ENCODE measurements at places on chromosomes 4 and X.

DNA sequence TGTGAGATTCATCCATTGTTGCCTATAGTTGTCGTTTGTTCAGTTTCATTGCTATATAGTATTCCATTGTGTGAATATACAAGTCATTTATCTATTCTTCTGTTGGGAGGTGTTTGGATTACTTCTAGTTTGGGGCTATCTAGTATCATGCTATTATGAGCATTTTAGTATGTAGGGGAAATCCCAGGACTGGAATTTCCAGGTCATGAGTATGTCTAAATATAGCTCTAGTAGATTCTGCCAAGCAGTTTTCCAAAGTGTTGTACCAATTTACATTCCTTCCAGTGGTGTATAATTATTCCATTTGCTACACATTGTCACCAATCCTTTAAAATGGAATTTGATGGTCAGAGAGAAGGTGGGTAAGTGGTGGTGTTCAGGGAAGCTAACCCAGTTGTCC is 30.1 kb downstream of the EGFL6 start:
- no peaks in the 10 kb centered on the region for H3K4me1 ChIP-seq
- H3K27me3 ChIP-seq, result no peaks in the 10 kb centered on the region
- H3K4me3 ChIP-seq, result no peak overlapping the region
- no peak for DNase-seq
- H3K27ac ChIP-seq, result no peak overlapping the region

DNA sequence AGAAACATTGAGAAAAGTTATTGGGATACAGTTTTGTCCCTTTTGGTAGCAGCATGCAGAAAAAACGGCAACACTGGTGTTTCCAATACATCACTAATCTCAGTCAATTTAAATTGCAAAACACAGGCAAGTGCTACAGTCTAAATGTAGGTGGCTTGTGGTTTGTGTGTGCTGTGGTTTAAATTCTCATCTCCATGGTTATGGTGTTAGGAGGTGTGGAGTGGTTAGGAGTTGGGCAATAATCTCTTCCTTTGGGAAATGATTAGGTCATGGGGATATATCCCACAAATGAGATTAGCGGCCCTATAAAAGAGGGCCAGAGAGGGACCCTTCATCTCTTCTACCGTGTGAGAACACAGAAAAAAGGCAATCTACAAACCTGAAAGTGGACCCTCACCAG is 1344.3 kb downstream of the ADGRL3 start:
- H3K4me3 ChIP-seq, result no peak overlapping the region
- no peak for DNase-seq
- H3K27ac ChIP-seq, result no peak overlapping the region
- no peaks in the 10 kb centered on the region for H3K27me3 ChIP-seq
- no peaks in the 10 kb centered on the region for H3K36me3 ChIP-seq

GRCh38 chr4:183140911-183141320 is 41.9 kb downstream of the WWC2 start:
- no peak for DNase-seq
- no peaks in the 10 kb centered on the region for H3K27me3 ChIP-seq
- peaks cover 5% of the 10 kb centered on the region for H3K4me1 ChIP-seq
- H3K36me3 ChIP-seq, result no peaks in the 10 kb centered on the region
- H3K4me3 ChIP-seq, result no peak overlapping the region

- no peak for DNase-seq
- no peak overlapping the region for H3K4me3 ChIP-seq
- no peaks in the 10 kb centered on the region for H3K4me1 ChIP-seq
- no peak overlapping the region for H3K27ac ChIP-seq
- H3K36me3 ChIP-seq, result no peaks in the 10 kb centered on the region
These were observed 34.5 kb downstream of the GALNTL6 start for GRCh38 chr4:171847751-171848150.

- H3K4me3 ChIP-seq, result no peak overlapping the region
- H3K4me1 ChIP-seq, result no peaks in the 10 kb centered on the region
- no peaks in the 10 kb centered on the region for H3K36me3 ChIP-seq
- no peaks in the 10 kb centered on the region for H3K27me3 ChIP-seq
- DNase-seq, result no peak
These were observed 1682.2 kb upstream of the AGA start for GRCh38 chr4:179124419-179124818.

- no peak for DNase-seq
- no peaks in the 10 kb centered on the region for H3K27me3 ChIP-seq
- H3K27ac ChIP-seq, result no peak overlapping the region
- H3K36me3 ChIP-seq, result peaks cover 4% of the 10 kb centered on the region
- H3K4me3 ChIP-seq, result no peak overlapping the region
These were observed 6.3 kb downstream of the CA5B start for GRCh38 chrX:15744181-15744867.

DNA sequence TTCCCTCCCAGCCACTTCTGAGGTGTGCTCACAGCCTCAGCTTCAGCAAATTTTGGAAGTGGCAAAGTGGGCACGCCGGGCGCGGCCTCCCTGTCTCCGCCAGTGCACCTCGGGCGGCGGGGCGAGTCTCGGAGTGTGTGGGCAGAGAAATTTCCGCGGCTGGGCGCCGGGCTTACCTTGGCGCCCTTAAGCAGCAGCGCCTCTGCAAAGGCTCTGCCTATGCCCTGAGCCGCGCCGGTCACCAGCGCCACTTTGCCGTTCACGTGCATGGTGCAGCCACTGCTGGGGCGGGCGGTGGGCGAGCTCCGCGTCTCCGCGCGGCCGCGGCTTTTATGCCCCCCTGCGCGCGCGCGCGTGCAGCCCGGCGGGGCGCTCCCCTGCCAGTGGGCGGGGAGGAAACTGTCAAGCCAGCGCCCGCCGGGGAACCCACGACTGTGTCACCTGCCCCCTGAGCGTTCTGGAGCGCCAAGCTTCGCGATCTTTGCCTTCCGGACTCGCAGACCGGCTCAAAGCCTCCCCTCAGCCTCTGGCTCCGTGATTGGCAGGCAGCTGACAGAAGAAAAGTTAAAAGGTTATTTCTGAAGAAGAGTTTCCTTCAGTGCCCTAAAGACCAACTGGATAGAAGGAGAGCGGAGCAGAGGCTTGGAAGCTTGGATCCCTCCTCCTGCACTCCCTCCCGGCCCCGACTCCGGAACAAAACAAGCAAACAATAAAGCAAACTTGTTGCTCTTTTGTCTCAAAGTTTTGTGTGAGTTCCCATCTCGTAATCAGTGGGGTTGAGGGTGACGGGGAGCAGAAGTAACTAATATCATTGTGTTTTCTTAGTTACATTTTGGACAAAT is at the start of gene HPGD:
Gene HPGD (minus strand): TSS at position 306 of the 842 bp plus-strand sequence. CDS start 37 bp downstream, at position 269.
- H3K4me3 ChIP-seq, result peak within 1 kb of the TSS; percentile 42
- H3K36me3 ChIP-seq, result no peaks in the 10 kb centered on the region
- peak within 1 kb of the TSS; percentile 68 for H3K27ac ChIP-seq
- no peaks in the 10 kb centered on the region for H3K27me3 ChIP-seq
- DNase-seq, result peak; percentile 81

GRCh38 chrX:2632533-2633504 is 58.3 kb upstream of the CD99 start:
- H3K27me3 ChIP-seq, result no peaks in the 10 kb centered on the region
- H3K36me3 ChIP-seq, result peaks cover 4% of the 10 kb centered on the region
- peak; percentile 43 for DNase-seq

DNA sequence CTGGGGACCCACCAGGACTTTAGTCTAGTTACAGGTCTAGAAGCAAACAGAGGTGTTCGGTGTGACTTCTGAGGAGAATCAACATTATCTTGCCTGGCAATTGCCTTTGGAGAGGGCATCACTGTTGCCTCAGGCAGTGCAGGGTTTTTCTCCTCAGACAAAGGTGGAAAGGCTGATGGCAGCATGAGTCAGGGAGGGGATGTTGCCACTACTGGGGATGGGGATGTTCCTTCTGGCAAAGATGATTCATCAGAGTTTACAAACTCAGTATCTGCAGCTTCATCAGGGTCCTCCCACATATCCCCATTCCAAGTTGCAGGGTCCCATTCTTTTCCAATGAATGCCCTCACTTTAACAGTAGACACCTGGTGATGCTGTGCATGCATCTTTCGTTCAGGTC is 91.3 kb upstream of the GALNTL6 start:
- H3K27ac ChIP-seq, result no peak overlapping the region
- no peak overlapping the region for H3K4me3 ChIP-seq
- H3K36me3 ChIP-seq, result no peaks in the 10 kb centered on the region
- no peaks in the 10 kb centered on the region for H3K27me3 ChIP-seq
- DNase-seq, result no peak

DNA sequence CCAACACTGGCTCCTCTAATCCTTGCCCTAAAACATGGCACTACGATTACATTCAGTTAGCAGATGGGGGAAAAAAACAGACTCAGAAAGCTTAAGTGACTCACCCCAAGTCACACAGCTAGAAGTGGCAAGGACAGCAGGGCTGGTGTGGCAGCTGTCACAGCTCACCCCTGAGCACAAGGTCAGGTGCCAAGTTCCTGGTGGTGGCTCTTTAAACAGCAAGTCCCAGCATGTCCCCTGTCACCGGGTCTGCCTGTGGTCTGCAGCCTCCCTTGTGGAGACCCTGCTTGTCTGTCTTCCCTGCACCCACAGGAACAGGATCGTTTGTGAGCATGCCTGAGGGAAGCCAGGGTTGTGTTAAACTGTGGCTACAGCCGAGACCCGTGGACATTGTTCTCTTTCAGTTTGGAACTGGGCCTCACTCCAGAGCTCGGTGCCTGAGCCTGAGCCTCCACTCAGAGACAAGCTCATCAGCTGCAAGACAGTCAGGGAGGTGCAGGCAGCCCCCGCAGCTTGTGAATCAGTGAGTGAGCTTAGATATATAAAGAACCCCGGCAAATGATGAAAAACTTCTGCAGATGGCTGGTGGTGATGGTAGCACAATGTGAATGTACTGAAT is 260.8 kb downstream of the BCOR start:
- H3K27ac ChIP-seq, result no peak overlapping the region
- H3K4me3 ChIP-seq, result no peak overlapping the region
- H3K36me3 ChIP-seq, result no peaks in the 10 kb centered on the region
- H3K27me3 ChIP-seq, result no peaks in the 10 kb centered on the region

DNA sequence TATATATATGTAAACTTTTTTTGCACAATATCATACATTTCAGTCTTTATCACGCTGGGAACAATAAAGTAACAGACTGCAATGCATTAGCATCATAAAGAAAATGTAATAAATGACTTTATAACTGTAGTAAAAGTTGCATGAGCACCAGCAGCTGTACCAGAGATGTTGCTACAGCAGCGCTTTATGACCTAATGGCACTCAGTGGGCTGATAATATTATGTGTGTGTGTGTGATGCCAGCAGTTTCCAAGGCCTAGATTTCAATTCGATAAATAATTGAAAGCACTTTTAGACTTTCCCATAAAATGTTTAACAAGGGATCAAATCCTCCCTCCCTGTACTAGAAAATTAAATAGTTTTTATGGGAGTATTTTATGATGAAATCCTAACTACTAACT is 367.6 kb upstream of the AGA start:
- H3K4me3 ChIP-seq, result no peak overlapping the region
- H3K4me1 ChIP-seq, result no peaks in the 10 kb centered on the region
- H3K36me3 ChIP-seq, result no peaks in the 10 kb centered on the region
- no peak for DNase-seq

- H3K4me3 ChIP-seq, result no peak overlapping the region
- H3K4me1 ChIP-seq, result no peaks in the 10 kb centered on the region
- no peak for DNase-seq
- H3K27ac ChIP-seq, result no peak overlapping the region
- no peaks in the 10 kb centered on the region for H3K36me3 ChIP-seq
- no peaks in the 10 kb centered on the region for H3K27me3 ChIP-seq
These were observed 60.7 kb downstream of the WFS1 start for GRCh38 chr4:6330384-6330767.

- no peaks in the 10 kb centered on the region for H3K27me3 ChIP-seq
- H3K4me1 ChIP-seq, result peaks cover 2% of the 10 kb centered on the region
- H3K4me3 ChIP-seq, result no peak overlapping the region
- H3K27ac ChIP-seq, result no peak overlapping the region
These were observed 37.6 kb upstream of the GLRA2 start for GRCh38 chrX:14491689-14492088.

DNA sequence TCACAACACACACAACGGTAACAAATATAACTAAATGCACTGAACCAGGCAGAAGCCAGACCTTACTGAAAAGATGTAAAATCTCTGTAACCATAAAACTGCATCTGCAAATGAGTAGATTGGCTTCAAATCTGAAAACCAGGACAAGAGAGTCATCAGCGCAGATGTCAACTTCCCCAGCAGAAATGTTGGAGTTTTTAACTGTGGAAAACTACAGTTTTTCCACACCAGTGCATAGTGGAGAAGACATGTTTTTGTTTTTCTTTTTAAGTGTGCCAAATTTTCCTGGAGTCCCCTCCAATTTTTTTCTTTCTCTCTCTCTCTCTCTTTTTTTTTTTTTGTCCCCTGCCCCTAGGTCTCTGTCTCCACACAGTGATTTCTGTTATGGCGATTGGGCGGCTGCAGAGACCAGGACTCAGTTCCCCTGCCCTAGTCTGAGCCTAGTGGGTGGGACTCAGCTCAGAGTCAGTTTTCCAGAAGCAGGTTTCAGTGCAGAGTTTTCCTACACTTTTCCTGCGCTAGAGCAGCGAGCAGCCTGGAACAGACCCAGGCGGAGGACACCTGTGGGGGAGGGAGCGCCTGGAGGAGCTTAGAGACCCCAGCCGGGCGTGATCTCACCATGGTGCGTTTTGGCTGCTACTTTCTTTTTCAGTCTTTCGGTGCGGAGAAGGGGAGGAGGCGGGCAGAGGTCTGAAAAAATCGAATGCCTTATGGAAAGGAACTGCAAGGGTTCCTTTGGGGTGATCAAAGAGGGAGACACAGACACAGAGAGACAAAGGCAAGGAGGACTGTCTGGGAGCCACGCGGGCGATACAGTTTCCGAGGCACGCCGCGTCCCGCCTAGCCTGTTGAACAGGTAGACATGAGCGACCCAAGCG is at the start of gene GUCY1A1:
Gene GUCY1A1 (plus strand): TSS at position 505 of the 878 bp plus-strand sequence. CDS start 30,020 bp downstream, outside the sequence.
- H3K4me3 ChIP-seq, result peak within 1 kb of the TSS; percentile 61
- DNase-seq, result no peak
- H3K27ac ChIP-seq, result peak within 1 kb of the TSS; percentile 76
- no peaks in the 10 kb centered on the region for H3K36me3 ChIP-seq
- H3K27me3 ChIP-seq, result peaks cover 3% of the 10 kb centered on the region

GRCh38 chr4:37976507-37976906 is 16.3 kb downstream of the PTTG2 start:
- no peaks in the 10 kb centered on the region for H3K36me3 ChIP-seq
- H3K27ac ChIP-seq, result peak overlapping the region; percentile 67
- no peaks in the 10 kb centered on the region for H3K27me3 ChIP-seq
- peak overlapping the region; percentile 38 for H3K4me3 ChIP-seq
- H3K4me1 ChIP-seq, result peaks cover 17% of the 10 kb centered on the region

GRCh38 chr4:129077326-129077725 is 16.0 kb downstream of the SCLT1 start:
- peaks cover 37% of the 10 kb centered on the region for H3K36me3 ChIP-seq
- no peaks in the 10 kb centered on the region for H3K27me3 ChIP-seq
- no peak overlapping the region for H3K27ac ChIP-seq
- no peak overlapping the region for H3K4me3 ChIP-seq
- H3K4me1 ChIP-seq, result no peaks in the 10 kb centered on the region

- no peaks in the 10 kb centered on the region for H3K36me3 ChIP-seq
- no peaks in the 10 kb centered on the region for H3K27me3 ChIP-seq
- no peak overlapping the region for H3K4me3 ChIP-seq
- no peak for DNase-seq
These were observed 665.3 kb downstream of the STPG2 start for GRCh38 chr4:97477974-97478373.

GRCh38 chrX:135463937-135464336 is 42.2 kb downstream of the SMIM10L2A start:
- H3K4me1 ChIP-seq, result no peaks in the 10 kb centered on the region
- no peak overlapping the region for H3K27ac ChIP-seq
- H3K4me3 ChIP-seq, result no peak overlapping the region
- no peaks in the 10 kb centered on the region for H3K36me3 ChIP-seq
- H3K27me3 ChIP-seq, result no peaks in the 10 kb centered on the region
- peak; percentile 14 for DNase-seq

- H3K27me3 ChIP-seq, result no peaks in the 10 kb centered on the region
- H3K27ac ChIP-seq, result no peak overlapping the region
- no peaks in the 10 kb centered on the region for H3K4me1 ChIP-seq
- no peak overlapping the region for H3K4me3 ChIP-seq
- DNase-seq, result no peak
- H3K36me3 ChIP-seq, result no peaks in the 10 kb centered on the region
These were observed 526.3 kb upstream of the TECRL start for GRCh38 chr4:64935469-64936001.
